ENCODE measurements at places on chromosomes 12 and 14. TPM values are rescaled to one million over a fixed set of nuclear protein-coding genes. Genes with fewer than 3 reads are reported as not detected.

The RNF212B gene
- total RNA-seq: not detected

The FBXO34 gene
- 10.7 TPM for total RNA-seq

GRCh38 chr14:79328863-79329262, 882.4 kb downstream of the DIO2 start:
- no peak for DNase-seq

DNA sequence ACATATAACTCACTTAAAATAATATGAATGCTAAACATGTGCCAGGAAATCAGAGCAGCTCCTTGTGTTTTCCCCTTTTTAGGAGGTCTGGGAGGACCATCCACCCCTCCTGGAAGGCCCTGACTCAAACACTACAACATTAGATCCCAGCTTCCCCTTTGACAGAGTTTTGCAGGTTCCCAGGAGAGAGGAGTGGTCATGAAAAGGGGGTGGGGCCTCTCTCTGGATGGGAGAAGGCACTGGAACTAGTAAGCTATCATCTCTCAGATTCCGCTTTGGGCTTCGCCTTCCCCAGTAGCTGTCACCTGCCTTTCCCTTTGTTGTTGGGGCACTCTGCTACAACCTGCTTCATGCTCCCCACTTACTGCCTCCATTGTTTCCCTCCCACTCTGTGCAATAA, 149.2 kb downstream of the ZFP36L1 start:
- peak; percentile 16 for DNase-seq

GRCh38 chr14:24224618-24225071, 7.5 kb downstream of the NEDD8 start:
- DNase-seq: no peak

DNA sequence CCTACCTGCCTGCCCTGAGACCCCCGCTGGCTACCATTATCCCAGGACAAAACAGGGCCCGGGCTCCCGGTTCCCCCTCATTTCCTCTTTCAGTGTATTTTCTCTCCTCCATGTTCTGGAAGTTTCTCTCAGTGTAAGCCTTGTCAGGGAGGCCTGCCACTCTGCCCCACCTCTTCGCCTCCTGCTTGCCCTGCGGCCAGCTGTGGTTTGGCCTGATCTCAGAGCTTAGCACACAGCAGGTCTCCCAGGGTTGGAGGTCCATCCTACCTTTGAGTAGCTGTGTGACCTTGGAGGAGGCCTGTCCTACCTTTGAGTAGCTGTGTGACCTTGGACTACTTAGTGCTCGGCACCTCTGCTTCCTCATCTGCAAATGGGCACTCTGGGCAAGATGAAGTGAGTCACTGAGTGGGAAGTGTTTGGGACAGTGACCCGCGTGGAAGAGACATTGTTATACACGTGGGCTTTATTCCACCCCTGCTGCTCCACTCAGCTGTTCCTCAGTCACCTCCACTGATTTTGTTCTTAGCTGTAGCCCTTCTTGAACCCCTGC, 212.7 kb downstream of the ZFP36L1 start:
- DNase-seq: no peak

Measured in HT-29 (cell line).